SJCRH30 (cell line): ENCODE measurements at places on chromosomes 12 and 14.

GRCh38 chr14:95609398-95609990 is 74.6 kb downstream of the GLRX5 start:
- DNase-seq: peak; percentile 58

- DNase-seq: no peak
Observed at GRCh38 chr14:81408595-81408994, 8.5 kb upstream of the STON2 start.

DNA sequence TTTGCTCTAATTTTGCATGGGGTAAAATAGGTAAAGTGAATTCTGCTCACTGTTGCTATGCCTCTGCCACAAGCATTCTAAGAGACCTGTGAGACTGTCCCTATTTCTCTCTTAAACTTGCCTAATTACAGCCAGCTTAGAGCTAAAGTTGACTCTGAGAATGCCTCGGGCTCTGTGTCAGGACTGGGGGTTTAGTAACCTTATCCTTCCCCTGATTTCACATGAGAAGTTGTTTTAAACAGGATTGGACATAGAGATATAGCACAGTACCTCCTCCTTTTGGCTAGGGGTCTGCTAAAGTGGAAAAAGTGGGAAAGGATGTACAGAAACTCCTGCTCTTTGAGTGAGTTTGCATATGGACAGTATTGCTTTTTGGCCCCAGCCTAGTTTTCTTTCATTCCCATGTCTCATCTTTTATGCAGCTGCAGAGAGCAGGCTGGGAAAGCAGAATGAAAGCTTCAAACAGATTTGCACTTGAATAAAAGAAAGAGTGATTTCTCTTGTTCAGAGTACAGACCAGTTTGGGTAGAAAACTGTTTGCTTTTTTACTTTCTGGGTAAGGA is 122.0 kb downstream of the RAD51B start:
- peak; percentile 75 for DNase-seq

DNA sequence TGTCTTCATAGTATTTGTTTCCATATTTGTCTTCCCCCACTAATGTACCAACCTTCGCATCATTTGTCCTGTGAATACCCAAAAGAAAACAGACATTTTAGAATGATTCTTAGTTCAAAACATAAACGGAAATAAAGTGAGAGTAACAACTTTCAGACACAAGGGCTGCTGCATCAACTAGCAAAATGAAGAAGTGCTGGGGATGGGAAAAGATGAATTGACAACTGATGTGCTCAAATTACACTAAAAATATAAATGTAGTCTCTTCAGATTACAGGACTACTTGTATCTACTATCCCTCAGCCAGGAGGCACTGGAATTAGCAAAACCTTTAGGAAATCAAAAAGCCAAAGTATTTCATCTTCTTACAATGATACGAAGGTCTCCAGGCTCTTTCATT is 743 bp downstream of the NDUFA12 start:
- no peak for DNase-seq

DNA sequence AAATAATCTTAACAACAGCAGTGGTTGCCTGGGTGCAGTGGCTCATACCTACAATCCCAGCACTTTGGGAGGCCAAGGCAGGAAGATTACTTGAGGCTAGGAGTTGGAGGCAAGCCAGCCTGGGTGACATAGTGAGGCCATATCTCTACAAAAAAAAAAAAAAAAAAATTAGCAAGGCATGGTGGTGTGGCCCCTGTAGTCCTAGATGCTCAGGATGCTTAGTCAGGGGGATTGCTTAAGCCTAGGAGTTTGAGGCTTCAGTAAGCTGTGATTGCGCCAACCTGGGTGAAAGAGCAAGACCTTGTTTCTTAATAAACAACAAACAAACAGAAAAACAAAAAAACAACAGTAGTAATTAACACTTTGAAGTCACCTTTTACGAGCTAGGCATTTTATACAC is 642 bp upstream of the ACSM4 start:
- no peak for DNase-seq

- no peak for DNase-seq
Observed at GRCh38 chr12:8547645-8548044, 6.9 kb upstream of the CLEC4E start.

- peak; percentile 51 for DNase-seq
Observed at GRCh38 chr12:122081697-122082221, 3.2 kb downstream of the MLXIP start.

DNA sequence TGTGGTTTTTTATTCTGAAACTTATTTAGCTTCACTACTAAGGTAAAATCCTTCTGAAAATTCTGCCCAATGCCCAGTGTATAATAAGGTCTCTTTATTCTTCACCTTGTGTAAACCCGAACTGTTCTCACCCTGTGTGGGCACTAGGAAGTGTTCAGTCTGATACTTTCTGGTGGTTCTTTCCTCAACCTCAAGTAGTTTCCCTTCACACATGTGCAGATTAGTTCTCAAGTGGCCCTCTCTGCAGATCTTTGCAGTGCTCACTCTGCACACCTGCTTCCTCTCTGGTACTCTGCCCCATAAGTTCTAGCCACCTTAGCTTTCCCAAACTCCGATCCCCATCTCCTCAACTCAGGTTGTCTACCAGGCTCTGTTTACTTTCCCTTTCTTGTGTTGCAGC is 61.6 kb downstream of the RAD51B start:
- no peak for DNase-seq

DNA sequence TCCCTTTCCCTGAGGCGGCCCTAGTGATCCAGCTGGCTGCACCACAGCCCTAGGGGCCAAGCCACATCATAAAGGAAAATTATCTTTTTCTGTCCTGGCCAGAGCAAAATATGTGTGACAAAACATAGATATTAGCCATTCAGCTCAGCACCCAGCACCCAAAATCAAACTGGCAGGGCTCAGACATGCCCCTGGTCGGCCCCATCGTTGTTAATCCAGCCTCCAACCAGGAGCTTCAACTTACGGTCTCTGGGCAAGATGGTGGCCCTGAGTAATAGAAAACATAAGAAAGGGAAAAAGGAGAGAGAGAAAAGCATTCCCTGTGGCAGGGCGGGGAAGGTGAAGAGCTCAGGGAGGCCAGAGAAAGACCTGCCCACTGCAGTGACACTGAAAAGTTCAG is 111.9 kb downstream of the EML1 start:
- no peak for DNase-seq

GRCh38 chr12:30820406-30820946 is 65.7 kb upstream of the CAPRIN2 start:
- no peak for DNase-seq
